Renal cortical epithelial cell (primary cell): ENCODE measurements at places on chromosomes 3 and 15. TPM values are rescaled to one million over a fixed set of nuclear protein-coding genes. Genes with fewer than 3 reads are reported as not detected.
A peak's percentile ranks its signal among the peaks of the same experiment; 100 is the strongest.

DNA sequence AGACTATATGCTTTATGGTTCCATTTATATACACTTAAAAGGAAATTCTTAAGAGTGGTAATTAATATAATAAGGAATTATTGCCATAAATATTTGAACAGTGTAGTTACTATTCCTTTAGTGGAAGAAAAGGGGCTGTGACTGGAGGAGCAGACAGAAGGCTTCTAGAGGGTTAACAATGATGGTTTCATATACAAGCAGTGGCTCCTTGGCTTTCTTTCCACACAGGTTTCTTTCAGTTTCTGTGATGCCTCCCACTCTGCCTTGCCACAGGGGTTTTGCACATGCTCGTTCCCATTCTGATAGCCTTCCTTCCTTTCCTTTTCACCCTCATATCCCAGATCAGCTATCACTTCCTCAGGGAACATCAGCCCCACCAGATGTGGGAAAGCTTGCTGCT lies 108.8 kb upstream of the LYSMD4 start:
- no peak for DNase-seq

GRCh38 chr15:29690765-29691475 lies 131.3 kb downstream of the TJP1 start:
- no peak for DNase-seq

DNA sequence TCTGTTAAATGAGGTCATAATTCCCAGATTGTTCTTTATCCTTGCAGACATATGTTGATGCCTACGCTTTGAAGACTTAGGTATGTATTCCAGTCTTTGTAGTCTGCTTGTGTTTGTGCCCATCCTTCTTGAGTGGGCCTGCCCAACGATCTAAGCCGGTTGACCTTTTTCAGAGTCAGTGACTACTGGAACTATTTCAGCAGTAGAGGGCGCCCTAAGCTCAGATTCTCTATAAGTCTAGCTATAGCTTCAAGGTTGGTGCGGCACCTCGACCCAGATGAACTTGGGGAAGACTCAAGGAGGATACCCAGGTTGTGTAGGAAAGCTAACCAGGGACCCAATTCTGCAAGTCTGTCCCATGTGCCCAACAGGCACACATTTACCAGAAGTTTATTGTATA lies 228.8 kb upstream of the PPP2R3A start:
- no peak for DNase-seq

DNA sequence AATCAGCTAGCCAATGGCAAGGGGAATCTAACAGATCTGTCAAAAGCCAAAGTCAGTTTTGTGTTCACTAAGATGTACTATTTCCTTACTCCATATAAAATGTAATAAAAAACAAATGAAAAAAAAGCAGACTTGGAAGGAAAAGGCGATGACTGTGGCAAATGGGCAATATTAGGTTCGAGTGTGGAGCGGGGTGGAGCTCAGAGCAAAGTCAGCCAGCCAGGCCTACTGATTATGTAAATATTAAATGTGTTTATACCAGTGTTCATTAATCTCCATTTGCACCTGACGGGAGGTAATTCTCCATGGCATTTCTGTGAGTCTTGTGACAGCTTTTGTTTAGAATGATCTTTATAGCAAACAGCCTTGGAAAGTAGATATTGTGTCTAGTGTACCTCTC lies 96.2 kb upstream of the KCNMB2 start:
- DNase-seq = no peak

GRCh38 chr3:53888232-53888631 lies 3.4 kb downstream of the SELENOK start:
- no peak for DNase-seq

- no peak for DNase-seq
Observed at GRCh38 chr3:24831221-24831620, 336.6 kb upstream of the THRB start.

GRCh38 chr15:70358871-70359647 lies 261.3 kb upstream of the TLE3 start:
- DNase-seq = no peak

AP3B2 gene
- total RNA-seq = 0.17 and 1.5 TPM in 2 replicates

DNA sequence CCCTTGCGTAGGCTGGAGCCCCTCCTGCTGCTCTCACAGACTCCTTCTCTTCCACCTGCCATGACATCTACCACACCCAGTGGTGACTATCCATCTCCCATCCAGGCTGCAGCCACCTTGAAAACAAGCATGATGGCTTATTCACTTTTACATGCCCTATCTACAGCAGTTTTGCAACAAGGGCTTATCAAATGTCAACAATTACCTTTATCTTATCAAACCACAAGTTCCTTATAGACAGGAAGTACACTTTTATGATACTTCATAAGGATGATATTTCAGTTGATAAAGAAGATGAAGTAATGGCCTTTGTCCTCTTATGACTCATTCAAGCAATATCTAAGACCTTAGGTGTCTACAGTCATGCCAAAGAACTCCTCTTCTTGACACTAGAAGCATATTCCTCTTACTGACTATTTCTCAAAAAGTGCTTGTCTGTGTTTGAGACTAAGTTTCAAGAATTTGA lies 125.3 kb upstream of the SPRED1 start:
- DNase-seq = peak; percentile 13

DNA sequence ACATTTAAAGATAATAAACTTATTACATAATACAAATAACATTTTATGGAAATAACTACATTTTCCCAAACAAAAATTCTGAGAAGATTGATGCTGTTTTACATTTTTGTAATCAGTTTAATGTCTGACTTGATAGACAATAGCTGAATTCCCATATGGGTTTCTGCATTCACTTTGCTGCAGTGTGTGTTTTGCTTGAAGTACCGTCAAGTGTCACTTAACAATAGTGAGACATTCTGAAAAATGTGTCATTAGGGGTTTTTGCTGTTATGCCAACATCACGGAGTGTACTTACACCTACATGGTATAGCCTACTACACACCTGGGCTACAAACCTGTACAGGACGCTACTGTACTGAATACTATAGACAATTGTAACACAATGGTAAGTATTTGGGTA lies 57.5 kb downstream of the USF3 start:
- no peak for DNase-seq

DNA sequence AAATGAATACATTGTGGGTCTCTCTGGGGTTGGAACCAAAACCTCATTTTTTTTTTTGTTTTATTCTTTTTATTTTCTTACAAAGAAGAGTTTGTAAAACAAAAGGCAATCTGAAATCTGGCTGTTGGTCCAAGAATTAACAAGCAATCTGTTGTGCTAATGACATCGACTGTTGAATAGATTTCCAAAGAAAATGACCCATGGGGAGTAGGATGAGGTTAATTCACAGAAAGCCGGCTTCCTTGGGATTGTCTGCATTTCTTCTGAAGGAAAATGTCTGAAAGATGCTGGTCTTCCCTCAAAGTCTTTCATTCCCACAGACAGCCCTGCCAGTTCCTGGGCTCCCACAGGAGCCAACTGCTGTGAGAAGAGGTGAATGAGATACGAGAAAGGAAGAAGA lies 92.9 kb downstream of the LRRC3B start:
- DNase-seq = no peak

DNA sequence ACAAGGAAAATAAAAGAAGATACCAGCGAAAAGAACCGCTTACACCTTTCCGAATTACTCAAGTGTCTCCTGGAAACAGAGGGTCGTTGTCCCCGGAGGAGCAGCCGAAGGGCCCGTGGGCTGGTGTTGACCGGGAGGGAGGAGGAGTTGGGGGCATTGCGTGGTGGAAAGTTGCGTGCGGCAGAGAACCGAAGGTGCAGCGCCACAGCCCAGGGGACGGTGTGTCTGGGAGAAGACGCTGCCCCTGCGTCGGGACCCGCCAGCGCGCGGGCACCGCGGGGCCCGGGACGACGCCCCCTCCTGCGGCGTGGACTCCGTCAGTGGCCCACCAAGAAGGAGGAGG lies 325 bp downstream of the ALCAM start:
- no peak for DNase-seq

GRCh38 chr3:43533009-43533408 lies 88.8 kb downstream of the ANO10 start:
- DNase-seq = no peak

DNA sequence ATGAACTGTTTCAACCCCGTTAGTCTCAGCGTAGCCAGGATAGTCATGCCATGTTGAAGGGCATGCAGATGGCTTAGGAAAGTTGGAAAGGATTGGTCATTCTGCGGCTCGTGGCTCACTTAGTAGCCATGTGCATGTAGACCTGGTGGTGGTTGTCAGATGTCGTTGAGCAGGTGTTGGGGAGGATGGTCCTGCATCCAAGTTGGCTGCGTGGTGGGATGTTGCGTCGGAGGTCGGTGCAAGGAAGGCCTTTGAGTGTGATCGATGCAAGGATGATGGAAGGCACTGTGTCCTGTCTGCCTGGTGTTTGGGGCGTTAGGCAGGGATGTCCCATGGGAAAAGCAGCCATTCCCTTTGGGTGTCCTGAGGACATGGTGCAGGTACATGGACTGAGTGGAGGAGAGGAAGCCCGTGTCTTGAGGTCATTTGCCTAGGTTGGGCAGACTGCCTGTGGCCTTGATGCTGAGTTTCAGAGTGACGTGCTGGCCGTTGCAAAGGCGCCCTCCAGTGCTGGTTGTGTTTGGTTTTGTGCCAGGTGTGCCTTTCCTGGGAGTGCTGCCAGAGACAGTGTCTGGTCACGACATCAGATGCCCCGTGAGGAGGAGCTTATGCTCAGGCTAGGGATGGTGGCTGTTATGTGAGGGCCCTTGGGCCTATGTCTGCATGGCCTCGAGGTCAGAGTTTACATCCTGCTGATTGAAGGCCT lies 103.4 kb downstream of the SNRPN start:
- DNase-seq = no peak

RNF13 gene
- 75.2 and 101 TPM in 2 replicates for total RNA-seq

IL16 gene
- total RNA-seq = 0.05 and 0.69 TPM in 2 replicates

DNA sequence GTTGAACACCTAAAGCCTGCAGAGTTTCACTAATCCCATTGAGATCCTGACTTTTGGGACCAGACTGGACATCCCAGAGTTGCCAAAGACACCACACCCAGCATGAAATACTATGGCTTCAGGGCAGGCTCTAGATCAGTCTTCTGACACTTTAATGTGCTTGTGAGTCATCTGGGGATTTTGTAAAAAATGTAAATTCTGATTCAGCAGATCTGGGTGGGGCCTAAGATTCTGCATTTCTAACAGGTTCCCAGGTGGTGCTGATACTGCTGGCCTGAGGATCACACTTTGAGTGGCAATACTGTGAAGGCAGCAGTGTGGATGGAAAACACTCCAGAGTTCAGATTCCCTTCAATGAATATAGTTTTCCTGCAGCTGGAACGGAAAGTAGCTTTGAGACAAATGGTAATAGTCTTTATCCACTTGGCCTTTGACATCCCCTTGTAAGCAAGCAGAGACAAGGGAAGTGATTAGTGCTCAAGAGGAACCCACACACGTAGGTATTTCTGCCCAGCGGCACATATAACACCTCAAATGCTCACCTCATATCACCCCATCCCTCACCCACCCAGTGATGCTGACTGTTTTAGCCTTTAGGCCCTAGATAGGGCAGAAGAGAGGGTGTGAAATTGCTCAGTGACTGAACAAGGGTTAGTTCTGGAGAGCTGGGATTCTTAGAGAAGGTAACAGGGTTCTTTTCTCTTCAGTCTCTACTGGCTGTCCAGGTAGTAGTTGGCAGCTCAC lies 51.5 kb upstream of the GSK3B start:
- DNase-seq = peak; percentile 95

CALML4 gene
- total RNA-seq = 1.3 and 1.6 TPM in 2 replicates

EIF2A gene
- total RNA-seq = 148 and 187 TPM in 2 replicates

FSD2 gene
- 0.17 TPM in 1 of 2 replicates, not detected in the other for total RNA-seq

- no peak for DNase-seq
Observed at GRCh38 chr3:82509106-82509842, 747.8 kb upstream of the GBE1 start.

DNA sequence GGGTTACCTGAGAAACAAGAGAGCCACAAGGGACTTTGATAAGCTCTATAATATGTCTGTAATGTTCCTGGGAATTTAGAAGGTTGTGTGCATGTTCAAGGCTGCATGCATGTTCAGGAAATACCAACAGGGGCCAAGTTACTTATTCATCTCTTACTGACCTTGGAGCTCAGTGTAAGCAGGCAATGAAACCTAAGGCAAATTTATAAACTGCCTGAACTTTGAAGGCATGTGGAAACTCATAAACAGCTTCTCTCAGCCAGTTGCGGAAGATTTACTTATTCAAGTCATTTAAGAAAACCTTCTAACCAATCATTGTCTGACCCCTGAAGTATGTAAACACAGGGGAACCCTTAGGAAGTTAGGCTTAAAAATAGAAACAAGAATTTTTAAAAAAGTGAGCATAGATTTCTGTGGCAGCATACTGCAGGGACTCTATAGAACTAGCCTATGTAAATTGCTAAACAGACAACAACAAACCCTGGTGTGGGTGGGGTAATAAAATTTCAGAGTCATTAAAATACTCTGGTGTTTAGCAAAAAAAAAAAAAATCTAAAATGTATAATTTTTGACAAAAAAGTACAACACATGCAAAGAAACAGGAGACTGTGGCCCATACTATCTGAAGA lies 57.2 kb downstream of the SLC15A2 start:
- peak; percentile 88 for DNase-seq

DNA sequence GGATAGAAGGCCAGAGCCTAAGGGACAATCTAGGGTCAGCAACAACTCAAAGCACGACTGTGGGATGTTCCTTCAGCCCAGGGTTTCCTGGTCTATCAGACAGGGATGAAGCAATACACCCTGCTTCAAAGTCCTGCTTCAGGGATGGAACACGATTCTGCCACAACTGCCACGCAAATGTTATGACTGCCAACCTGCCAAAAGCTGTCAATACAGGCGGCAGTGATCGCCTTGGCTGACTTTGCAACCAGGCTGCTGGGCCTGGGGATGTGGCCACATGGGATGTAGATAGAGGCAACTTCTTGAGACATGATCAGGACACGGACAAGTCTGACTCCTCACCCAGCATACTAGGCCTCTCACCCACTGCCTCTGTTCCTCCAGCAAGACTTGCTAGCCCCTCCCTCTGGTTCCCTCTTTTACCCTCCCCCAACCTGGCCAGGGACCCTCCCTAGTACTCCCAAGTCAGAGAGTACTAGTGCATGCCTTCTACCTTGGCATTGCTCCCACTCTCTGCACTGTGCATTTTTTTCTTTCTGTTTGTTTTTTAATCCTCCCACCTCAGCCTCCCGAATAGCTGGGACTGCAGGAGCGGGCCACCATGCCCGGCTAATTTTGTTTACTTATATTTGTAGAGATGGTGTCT lies 7.6 kb downstream of the CCDC12 start:
- DNase-seq = no peak

DNA sequence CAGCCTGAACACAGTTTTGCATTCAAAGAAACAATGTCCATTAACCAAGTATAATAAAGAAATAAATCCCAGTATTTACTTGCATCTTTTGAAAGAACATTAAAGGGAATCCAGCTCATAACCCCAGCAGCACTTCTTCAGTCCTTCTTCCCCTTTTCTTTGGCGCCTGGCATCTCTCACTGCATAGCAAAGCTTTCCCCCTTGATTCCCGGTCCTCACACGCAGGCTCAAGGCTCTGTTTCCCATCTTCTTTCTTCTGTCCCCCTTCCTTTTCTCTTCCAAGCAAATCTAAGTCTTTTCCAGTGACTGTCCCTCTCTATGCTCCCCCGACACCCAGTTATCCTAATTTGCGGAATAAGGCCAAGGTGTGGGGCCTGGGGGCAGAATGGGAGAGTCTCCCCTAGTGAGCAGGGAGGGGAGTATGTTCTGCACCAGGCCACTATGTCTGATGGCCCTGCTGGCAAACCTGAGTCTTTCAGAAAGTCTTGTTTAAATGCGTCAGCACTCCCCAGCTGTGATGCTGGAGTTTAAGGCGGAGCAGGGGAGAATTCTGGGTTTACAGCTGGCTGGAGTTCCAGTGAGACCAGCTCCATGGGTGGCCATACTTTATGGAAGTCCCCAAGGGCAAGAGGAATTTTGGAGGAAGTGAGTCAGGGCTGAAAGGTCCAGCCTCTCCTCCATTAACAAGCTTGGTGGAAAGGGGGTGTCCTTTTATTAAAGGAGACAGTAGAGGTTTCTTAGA lies 42.1 kb downstream of the GOLGA6A start:
- peak; percentile 50 for DNase-seq

GRCh38 chr3:134356411-134357040 lies 17.7 kb downstream of the AMOTL2 start:
- DNase-seq = no peak
